Type B pancreatic cell (in vitro differentiated cells): ENCODE measurements at places on chromosomes 5 and 9.

DNA sequence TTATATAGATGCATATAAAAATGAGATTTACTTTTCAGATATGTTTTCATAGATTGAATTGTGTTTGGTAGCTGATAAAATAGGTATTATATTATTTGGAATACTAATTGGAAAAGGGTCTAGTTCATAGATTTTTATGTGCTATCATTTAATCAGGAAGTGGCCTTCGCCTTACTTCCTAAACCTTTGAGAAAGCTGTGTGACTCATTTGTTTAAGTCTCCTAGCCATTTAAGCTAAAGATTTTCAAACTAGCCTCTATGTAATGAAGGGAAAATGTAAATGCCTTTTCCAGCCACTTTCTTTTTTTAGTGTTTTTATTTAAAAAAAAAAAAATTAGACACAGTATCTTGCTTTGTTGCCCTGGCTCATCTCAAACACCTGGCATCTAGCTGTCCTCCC is 97.5 kb downstream of the DMXL1 start:
- H3K4me3 ChIP-seq: no peak overlapping the region
- no peaks in the 10 kb centered on the region for H3K4me1 ChIP-seq
- no peak overlapping the region for H3K27ac ChIP-seq
- no peaks in the 10 kb centered on the region for H3K27me3 ChIP-seq
- DNase-seq: no peak
- peaks cover 27% of the 10 kb centered on the region for H3K36me3 ChIP-seq

GRCh38 chr5:172919525-172920446 is 39.4 kb upstream of the RPL26L1 start:
- peaks cover 17% of the 10 kb centered on the region for H3K36me3 ChIP-seq
- H3K4me3 ChIP-seq: no peak overlapping the region
- H3K4me1 ChIP-seq: peaks cover 17% of the 10 kb centered on the region
- no peak for DNase-seq
- H3K27me3 ChIP-seq: no peaks in the 10 kb centered on the region
- H3K27ac ChIP-seq: peak overlapping the region; percentile 70

- H3K4me1 ChIP-seq: peaks cover 30% of the 10 kb centered on the region
- DNase-seq: no peak
- H3K4me3 ChIP-seq: no peak overlapping the region
- peak overlapping the region; percentile 18 for H3K27ac ChIP-seq
Observed at GRCh38 chr5:96655085-96655484, 7.1 kb upstream of the CAST start.

- no peak overlapping the region for H3K27ac ChIP-seq
- no peak overlapping the region for H3K4me3 ChIP-seq
- DNase-seq: no peak
- H3K4me1 ChIP-seq: no peaks in the 10 kb centered on the region
Observed at GRCh38 chr9:7118633-7119032, 360.9 kb downstream of the KDM4C start.

DNA sequence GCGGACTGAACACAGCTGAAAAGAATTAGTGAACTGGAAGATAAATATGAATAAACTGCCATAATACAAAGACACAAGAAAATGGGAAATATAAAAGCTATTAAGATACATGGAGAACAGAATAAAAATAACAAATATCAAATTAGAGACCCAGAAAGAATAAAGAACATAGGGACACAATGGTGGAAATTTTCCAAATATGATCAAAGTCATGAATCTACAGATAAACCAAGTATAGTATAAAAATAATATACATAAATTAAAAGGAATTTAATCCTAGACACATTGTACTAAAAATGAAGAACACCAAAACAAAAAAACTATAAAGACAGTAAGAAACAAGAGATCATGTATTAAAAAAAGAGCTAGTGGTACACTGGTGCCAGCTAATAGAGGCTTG is 194.9 kb downstream of the MLLT3 start:
- H3K36me3 ChIP-seq: peaks cover 3% of the 10 kb centered on the region
- H3K27me3 ChIP-seq: no peaks in the 10 kb centered on the region
- DNase-seq: no peak
- H3K4me3 ChIP-seq: no peak overlapping the region
